ENCODE measurements at places on chromosomes 5 and 9.

DNA sequence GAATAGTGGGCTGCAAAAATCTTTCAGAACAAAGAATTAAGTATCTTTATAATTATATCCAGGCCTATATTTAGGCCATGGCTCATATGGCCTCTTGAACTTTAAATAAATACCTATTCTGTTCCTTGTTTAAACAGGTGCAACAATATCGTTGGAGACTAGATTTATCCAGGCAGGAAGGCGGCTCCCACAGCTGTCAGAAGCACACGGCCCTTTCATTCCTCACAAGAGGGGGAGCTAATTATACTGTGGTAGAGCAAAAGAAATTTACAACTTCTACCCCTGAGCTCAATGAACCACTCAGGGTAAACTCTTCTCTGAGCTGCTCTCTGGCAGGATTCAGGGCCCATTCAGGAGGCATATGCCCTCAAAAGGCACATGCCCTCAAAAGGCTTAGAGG lies 31.3 kb downstream of the TMEM174 start:
- no peak for DNase-seq

- no peak for DNase-seq
These were observed 264.0 kb downstream of the PIK3R1 start for GRCh38 chr5:68479524-68479923.

DNA sequence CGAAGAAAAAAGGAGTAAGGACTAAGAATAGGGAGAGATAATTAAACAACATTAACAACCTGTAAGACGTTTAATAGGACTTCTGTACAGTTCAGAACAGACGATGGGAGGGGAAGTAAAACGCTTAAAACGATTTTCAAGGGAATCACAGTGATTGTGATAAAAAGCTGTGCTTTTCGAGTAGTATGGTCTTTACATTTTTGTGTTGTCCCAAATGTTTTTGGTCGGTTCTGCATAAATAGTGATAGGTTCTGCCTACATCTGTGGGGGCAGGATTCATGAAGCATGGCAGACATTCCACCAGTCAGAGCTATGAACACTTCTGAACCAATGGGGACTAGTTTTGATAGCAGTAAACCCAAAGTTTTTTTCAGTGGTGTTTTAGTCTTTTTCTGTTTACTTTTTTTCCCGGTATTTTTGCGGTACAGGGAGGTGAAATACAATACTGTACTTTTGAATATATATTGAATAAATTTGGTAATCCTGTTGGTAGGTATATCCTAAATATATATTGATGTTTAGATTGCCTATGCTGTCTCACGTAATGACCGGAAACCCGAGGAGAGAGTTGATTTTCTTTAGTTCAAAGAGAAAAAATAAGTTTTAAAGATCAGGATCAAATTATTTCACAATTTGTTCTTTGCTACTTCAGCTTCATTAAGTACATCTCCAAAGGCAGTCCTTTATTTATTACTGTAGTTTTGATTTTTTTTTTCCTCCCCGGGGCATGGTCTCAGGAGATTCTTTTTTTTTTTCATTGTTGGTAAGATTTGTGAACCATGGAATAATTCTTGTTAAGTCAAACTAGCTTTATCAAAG lies 1.3 kb downstream of the ERBIN start:
- no peak for DNase-seq

- DNase-seq: peak; percentile 50
These were observed 68.8 kb downstream of the KIF4B start for GRCh38 chr5:155082401-155082800.

- no peak for DNase-seq
These were observed at the start of gene ENTPD8 for GRCh38 chr9:137441289-137441934. Gene ENTPD8 (minus strand): TSS chr9:137441357. CDS start chr9:137438285, 3,072 bp downstream.

DNA sequence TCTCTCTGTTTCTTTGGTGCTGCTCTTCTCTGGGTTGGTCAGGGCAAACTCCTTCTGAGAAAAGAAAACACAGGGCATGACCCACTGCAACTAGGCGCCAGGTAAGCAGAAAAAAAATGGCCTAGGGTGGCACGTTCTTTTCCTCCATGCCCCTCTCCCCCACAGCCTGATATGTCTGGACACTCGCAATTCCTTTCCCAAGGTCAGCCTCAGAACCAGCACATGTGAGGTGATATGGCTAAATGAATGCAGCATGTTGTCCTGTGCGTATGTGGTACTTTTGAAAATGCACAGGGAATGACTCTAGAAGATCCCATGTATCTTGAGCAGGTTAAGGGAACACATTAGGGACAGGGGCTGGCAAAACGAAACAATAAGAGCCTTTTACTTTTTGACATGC lies 77.0 kb downstream of the SIL1 start:
- no peak for DNase-seq

DNA sequence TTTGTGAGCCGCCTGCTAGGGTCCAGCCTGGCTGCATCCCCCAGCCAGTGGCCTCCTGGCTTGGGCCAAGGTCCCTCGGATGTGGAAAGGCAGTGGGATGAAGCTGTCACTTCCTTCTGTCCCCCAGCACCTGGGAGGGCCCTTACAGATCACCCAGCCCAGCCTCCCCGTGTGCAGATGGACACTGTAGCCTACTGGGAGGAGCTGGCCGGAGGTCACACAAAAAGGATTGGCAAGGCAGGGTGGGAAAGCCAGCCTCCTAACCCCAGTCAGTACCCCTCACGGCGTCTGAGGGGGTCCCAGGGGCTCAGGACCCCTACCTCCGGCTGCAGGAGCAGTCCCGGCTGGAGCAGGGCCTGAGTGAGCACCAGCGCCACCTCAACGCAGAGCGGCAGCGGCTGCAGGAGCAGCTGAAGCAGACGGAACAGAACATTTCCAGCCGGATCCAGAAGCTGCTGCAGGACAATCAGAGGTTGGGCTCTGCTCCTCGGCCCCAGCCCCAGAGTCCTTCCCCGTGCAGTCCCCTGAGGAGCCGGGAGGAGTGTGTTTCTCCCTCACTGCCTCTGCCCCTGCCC lies 28.3 kb downstream of the LRSAM1 start:
- no peak for DNase-seq

DNA sequence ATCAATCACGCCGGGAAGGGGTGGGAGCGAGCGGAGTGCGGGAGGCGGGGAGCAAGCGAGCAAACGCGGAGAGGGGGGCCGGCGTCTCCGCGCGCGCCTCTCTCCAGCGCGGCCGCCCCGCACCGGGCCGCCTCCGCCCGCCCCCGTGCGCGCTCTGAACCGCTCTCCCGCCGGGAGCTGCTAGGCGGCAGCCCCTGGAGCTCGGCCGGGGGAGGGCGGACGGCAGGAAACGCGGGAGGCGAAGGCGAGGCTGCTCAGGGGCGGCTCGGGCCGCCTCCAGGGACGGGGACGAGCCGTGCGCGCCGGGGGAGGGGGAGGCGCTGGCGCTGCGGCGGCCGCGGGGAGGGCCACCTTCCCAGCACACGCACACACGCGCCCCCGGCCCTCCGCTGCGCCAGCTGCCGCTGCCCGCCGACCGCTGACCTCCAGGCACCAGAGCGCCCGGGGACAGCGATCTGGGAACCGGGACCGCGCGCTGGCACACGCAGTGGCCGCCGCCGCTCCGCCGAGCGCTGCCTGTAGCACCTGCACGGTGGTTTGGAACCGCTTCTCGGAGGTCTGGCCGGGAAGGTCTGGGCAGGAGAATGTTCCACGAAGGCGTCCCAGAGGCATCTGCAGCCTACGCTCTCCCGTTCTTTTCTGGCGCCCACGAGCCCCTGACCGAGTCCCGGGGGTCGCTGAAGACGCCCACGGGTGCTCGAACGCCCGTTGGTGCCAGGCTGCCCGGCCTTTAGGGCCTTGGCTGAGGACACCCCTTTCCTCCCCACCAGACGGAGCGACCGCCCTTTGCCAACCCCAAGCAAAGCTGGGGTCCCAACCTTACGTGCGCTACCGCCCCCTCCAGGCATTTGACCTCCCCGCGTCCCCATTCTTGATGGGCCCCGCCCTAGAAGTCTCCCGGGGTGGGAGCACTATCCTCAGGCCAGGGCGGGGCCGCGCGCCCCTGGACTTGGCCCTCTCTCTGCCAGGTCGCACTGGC lies at the start of gene GABBR2:
GABBR2 (minus strand) TSS at position 3 of the 979 bp plus-strand sequence. CDS start 198 bp downstream, outside the sequence.
- no peak for DNase-seq

DNA sequence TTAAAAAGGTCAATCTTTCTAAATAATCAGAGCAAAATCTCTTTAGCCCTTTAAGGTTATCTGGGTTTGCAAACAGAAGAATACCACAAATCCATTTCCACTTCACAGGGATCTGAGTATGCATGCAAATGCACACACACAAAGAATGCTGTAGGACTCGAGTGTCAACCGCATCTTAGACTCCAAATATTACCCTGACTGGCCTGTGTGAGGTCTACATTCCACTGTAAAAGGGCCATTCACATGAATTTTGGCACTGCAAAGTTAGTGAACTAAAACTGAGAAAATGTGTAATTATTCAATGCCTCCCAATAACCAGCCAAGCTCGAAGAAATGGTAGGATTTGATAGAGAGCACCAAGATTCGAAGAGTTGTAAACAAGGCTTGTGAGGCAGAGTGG lies 199.9 kb downstream of the AGTPBP1 start:
- no peak for DNase-seq

GRCh38 chr5:178378527-178379484 lies 146.2 kb upstream of the PHYKPL start:
- no peak for DNase-seq

DNA sequence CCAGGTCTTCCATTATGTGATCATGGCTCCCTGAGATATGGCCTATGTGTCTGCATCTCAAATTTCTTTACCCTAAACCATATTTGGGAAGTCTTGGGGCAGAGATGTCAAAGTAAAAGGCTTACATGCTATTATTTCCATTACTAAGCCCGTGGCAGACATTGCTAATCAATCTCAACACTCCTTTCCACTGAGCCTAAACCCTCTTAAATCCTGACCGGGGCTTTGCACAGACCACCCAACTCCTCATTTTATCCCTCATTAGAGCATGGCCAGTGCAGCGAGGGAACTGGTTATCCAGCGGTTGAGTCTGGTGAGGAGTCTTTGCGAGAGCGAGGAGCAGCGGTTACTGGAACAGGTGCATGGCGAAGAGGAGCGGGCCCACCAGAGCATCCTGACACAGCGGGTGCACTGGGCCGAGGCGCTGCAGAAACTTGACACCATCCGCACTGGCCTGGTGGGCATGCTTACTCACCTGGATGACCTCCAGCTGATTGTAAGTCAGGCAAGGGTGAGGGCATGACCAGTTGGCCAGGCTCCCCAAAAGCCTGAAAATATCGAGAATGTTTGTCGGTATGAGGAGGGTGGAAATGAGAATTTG lies 11.0 kb downstream of the BSPRY start:
- DNase-seq: no peak

DNA sequence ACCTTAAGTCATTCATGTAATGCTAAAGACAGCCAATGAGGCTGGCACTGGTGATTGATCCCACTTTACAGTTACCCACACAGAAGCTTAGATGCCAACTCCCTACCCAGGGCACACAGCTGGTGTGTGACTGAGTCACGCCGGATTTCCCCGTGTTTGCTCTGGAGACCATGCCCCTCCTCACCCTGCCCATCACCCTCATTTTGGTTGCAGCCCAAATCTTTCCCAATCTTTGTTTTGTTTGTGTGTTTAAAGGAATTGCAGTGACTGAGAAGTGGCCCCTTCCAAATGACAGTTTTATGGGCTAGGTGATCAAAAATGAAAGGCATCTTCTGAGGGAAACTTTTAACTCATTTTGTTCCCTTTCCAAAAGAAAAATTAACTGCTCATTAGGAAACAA lies 10.9 kb downstream of the FBXL7 start:
- DNase-seq: no peak

DNA sequence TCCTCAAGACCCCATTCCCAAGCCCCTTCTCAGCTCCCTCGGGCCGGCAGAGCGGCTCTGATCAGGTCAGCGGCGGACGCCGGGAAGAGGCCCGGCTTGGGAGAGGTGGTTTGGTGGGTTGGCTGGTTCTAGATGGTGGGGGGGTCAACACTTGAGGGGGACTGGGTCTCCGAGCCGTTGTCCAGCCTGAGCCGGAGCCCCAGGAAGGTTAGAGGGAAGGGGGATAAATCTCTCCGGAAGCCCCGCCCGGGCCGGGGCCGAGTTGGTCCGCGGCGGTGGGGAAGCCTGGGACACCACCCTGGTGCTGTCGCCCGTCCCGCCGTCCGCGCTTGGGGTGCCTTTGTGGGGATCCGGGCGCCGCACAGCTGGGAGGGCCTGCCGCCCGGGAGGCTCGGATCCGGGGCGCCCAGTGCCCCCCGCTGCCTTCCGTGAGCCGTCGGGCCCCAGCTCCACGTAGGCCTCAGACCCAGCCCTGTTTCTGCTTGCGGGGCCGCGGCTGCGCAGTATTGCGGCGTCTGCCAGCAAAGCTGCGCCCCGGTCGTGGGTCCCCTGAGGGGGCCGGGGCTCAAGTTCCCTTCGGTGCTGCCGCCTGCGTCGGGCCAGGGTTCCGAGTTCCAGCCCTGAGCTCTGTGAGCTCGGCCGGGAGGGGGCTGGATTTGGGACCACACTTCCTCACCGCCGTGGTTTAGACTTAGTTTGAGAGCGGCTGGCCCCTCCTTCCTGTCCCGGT lies 542 bp upstream of the TRIM52 start:
- no peak for DNase-seq

GRCh38 chr5:33257807-33258429 lies 182.8 kb upstream of the TARS1 start:
- peak; percentile 55 for DNase-seq

- no peak for DNase-seq
These were observed 253.7 kb upstream of the PRDM9 start for GRCh38 chr5:23253621-23254198.

GRCh38 chr5:98570010-98570409 lies 203.5 kb upstream of the RGMB start:
- no peak for DNase-seq

DNA sequence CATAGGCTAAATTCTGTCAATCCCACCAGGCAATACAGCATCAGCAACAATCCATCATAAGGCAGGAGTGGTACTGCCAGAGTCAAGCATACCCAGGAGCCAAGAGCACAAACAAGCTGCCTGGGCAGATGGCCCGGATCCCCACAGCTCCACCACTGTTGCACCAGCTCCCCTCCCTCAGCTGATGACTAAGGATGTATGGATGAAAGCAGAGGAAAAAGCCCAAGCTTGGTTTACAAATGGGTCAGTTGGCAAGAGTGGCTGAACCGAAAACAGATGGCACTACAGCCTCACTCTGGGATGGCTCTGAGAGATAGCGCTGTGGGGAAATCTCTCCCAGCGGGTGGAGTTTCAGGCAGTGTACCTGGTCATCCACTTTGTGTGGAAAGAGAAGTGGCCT lies 29.4 kb downstream of the DROSHA start:
- no peak for DNase-seq

- no peak for DNase-seq
These were observed 46.4 kb upstream of the EDIL3 start for GRCh38 chr5:84430863-84431663.

GRCh38 chr5:179558932-179559283 lies 8.6 kb downstream of the RUFY1 start:
- no peak for DNase-seq

- no peak for DNase-seq
These were observed 31.9 kb downstream of the ADAMTSL2 start for GRCh38 chr9:133566382-133566781.

DNA sequence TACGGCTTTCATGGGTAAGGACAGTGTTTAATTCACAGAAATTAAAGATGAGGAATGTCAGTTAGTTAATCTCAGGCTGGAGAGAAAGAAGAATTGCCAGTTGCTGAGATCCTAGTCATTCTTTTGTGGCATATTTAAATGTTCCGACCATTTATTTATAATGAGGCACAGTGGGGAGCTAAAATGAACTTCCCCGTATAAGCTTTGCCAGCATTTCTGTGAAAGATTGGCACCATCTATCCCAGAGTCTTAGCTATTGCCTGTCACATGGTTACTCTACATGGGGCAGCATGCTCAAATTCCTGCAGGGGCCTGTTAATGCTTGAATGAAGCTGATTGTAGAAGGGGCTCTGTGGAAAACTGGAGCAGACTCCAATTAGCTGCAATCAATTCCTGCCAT lies 314.1 kb downstream of the PRELID2 start:
- DNase-seq: no peak

All from AG04449 (cell line).